GM04504 (cell line): ENCODE measurements at places on chromosomes 3 and 15.
A peak's percentile ranks its signal among the peaks of the same experiment; 100 is the strongest.

- no peak for DNase-seq
Measured at GRCh38 chr3:58713715-58714401, 47.3 kb upstream of the FAM3D start.

DNA sequence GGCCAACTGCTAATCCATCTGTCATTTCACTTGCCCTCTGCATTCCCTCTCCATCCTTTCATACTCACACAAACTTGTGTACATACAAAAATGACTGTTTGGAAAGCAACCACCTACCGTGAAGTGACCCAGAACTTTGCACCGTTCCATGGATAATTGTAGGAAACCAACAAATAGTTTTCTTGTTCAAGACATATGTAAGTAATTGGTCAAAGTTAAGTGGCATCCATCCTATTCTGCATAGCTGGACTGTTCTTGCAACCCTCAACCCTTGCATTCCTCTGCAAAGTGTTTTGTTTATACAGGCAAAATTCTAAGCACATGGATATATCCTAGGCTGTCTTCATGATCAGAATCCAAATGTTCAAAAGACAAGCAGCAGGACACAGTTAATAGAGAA, 592.5 kb downstream of the MECOM start:
- DNase-seq, result peak; percentile 50

GRCh38 chr15:45131510-45131909, 1.7 kb downstream of the DUOX1 start:
- no peak for DNase-seq

- DNase-seq, result no peak
Measured at GRCh38 chr3:55692957-55693558, 206.0 kb upstream of the WNT5A start.

- DNase-seq, result no peak
Measured at GRCh38 chr3:78889348-78889747, 878.5 kb downstream of the ROBO1 start.

- no peak for DNase-seq
Measured at GRCh38 chr3:65314269-65314668, 626.5 kb upstream of the ADAMTS9 start.

- DNase-seq, result no peak
Measured at GRCh38 chr15:88428805-88429605, 38.2 kb downstream of the MRPL46 start.

GRCh38 chr15:75056036-75056435, 32.6 kb downstream of the PPCDC start:
- no peak for DNase-seq

GRCh38 chr3:51380601-51381332, 4.3 kb upstream of the MANF start:
- no peak for DNase-seq
